ENCODE measurements at places on chromosomes 2 and 18.

DNA sequence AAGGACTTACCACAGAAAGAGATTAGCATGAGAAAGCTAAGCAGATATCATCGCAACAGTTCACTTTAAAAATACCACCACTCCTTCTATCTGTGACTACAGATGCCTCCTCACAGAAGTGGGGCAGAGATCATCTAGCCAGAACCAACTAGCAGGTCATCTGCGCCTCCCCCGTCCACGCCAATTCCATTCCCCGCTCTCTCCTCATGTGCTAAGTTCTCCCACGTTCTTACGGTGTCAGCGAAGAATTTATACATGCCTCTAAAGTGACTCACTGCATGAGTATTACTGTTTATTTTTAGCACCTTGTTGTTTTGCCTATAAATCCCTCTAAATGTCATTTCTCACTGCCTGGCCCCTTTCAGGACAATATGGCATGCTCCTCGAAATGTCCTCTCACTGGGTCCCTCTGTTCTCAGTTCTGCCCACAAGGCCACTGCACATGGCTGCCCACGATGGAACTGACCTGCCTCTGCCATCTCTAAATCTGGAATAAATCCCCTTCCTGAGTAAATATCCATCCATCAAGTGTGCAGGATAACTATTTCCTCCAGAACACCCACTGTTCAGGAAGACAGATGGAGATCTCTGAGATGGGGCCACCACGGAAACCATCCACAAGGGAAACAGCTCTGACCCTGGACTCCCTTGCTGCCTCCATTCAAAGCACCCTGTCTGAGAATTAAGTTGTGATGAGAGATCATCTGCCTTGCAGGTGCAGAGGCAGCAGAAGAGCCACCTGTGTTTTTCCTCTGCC lies 137.7 kb downstream of the IRS1 start:
- no peak for DNase-seq

GRCh38 chr2:70616168-70616694 lies 62.6 kb upstream of the TGFA start:
- DNase-seq: peak; percentile 96

DNA sequence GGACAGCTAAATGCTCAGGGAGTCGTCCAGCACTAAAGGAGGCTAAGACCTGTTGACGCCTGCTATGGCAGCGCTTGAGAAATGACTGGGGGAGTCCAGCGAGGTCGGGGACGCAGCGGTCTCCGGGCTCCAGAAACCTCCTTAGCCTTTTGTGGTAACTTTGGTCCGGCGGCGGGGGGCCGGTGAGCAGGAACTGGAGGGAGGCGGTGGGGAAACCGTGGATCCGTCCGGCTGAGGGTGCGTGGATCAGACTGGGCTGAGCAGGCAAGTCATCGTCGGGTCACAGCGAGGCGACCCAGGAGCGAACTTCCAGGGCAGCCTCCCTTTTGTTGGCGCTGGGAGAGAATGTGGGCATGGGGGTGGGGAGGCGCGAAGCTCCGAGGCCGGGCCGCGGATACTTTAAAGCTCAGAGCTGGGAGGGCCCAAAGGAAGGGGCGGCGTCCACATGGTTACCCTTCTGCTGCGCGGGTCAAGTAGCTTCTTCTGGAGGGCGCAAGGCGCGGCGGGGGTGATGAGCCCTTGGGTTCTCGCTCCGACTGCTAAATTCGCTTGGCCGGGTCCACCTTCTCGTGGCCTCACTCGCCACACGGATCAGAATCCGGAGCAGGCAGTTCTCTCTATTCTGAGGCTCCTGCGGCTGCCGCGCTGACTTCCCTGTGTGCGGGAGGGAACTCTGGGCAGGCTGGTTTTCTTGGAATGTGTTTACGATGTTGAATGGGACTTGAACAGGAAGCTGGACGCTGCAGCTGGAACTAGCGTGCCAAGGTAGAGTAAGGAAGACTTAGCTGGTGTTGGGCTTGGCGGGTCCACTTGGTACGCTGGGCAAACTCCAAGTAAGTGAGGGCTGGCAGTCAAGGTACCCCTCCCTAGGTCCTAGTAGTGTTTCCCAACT lies 920 bp downstream of the GULP1 start:
- peak; percentile 78 for DNase-seq

DNA sequence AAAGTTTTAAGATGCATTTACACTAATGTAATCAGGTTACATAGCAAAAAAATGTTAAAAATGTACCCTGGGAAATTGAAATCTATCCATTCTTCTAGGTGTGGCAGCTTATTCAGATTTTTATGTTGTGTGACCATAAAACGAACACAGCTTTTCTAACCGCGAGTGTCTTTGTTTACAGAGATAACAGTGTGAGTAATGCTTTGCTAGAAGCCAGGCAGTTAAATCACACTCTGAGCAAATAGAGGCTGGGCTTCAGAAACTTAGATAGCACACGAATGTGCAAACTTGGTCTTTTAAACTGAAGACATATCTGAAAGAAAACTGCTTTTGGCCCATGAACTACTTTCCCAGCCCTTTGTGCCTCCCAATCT lies 116.1 kb downstream of the SPTBN1 start:
- DNase-seq: peak; percentile 67

- no peak for DNase-seq
Measured at GRCh38 chr2:85037622-85038021, 66.7 kb downstream of the KCMF1 start.
